ENCODE measurements at places on chromosomes 13 and 19.

DNA sequence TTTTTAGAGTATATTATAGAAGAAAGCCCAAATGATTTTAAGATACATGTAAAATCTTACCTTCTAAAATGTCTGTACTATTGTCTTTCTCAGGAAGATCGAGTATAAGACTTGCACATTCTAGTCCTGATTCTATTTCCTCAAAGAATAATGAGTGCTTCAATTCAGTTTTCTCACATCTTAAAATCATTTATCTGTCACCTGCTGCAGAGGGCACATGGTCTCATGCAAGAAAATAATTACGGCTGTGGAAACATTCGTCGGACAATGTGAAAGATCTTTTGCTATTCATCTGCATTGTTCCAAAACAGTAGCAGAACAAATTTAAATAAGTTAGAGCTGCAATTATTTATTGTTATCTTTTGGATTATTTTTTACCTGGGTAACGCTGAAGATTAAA lies 1403.5 kb downstream of the PCDH9 start:
- no peak for DNase-seq

GRCh38 chr19:58170860-58171259 lies 12.0 kb upstream of the ZNF274 start:
- no peak for DNase-seq

- no peak for DNase-seq
Observed at GRCh38 chr19:28631961-28632360, 581.0 kb downstream of the UQCRFS1 start.

DNA sequence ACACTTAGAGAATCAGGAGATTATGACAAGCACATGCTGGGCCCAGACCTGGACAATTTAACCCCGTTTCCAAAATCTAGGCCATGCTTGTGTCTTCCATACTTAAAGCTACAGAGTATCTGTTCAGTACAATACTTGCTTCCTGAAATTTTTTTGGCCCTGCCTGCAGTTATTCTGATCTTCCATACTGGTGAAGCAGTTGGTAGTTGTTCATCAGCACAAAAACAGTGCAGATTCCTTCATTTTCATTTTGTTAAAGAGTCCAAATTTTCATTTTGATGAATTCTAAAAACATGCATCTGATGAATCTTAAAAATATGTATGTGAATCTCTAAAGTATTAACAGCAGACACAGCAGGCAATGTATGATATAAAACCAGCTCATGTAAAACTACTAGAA lies 49.2 kb downstream of the POLR1D start:
- no peak for DNase-seq

DNA sequence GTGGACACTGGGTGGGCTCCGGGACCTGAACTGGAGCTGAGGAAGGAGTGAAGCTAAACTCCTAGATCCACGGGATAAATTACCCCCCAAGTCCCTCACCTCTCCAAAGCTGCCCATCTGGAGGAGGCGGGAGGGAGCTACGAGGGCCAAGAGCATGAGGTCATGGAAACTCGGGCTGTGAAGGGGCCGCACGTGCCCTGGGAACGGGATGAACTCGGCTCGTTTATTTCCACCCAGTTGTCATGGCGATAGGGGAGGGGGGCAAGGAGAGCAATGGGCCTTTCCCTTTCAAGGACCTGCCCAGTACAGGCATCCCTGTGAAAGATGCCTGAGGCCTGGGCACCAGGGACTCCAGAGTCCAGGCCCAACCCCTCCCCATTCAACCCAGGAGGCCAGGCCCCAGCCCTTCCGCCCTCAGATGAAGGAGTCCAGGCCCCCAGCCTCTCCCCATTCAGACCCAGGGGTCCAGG lies 3.8 kb downstream of the PPP1R12C start:
- DNase-seq = peak; percentile 44

DNA sequence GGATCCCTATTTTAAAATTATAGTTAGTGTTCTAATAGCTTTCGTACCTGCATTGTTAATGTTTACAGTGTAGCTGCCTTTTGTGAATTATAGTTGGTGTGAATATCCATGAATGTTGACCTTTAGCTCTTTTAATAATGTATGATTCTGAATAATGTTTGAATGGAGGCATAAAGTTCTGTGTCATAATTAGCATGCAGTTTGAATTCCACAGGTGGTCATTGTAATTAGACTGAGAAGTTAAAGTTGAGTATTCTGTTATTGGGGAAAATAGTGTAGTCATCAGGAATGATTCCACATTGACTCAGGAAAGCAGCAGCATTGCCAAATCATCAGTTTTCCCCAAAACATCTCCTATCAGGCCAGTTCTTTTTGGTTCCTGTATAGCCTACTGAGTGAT lies 12.1 kb downstream of the GPR18 start:
- DNase-seq = no peak

- no peak for DNase-seq
Observed at GRCh38 chr19:2242092-2242537, 5.5 kb downstream of the SF3A2 start.

DNA sequence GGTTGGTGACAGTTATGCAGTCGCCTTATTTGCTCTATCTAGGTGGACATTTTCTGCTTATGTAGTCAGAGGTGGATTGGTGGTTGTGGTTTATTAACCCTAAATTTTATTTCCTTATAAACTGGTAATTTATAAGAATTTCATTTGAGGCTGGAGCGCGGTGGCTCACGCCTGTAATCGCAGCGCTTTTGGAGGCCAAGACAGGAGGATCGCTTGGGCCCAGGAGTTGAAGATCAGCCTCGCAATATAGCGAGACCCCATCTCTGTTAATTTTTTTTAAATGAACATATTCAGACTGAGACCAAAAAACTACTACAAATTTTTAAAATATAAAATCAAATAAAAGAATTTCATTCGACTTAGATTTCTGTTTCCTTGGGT lies 810 bp downstream of the ZNF627 start:
- DNase-seq = no peak

GRCh38 chr13:111941845-111942447 lies 125.0 kb upstream of the SOX1 start:
- no peak for DNase-seq

GRCh38 chr13:109384491-109385241 lies 401.7 kb downstream of the IRS2 start:
- DNase-seq = peak; percentile 91

GRCh38 chr13:50882816-50883435 lies 26.7 kb upstream of the RNASEH2B start:
- no peak for DNase-seq

- no peak for DNase-seq
Observed at GRCh38 chr13:34722922-34723321, 219.1 kb upstream of the NBEA start.

DNA sequence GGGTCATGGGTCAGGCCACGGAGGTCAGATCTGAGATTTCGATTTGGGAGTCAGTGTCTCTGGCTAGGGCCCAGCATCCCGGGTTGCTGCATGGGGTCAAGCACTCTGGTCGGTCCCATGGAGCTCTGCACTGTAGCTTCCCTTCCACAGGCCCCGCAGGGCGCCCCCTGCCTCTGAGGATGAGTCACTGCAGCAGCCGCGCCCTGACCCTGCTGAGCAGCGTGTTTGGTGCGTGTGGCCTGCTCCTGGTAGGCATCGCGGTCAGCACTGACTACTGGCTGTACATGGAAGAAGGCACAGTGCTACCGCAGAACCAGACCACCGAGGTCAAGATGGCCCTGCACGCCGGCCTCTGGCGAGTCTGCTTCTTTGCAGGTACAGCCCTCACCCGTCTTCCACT lies 3.6 kb downstream of the CACNG7 start:
- DNase-seq = no peak

DNA sequence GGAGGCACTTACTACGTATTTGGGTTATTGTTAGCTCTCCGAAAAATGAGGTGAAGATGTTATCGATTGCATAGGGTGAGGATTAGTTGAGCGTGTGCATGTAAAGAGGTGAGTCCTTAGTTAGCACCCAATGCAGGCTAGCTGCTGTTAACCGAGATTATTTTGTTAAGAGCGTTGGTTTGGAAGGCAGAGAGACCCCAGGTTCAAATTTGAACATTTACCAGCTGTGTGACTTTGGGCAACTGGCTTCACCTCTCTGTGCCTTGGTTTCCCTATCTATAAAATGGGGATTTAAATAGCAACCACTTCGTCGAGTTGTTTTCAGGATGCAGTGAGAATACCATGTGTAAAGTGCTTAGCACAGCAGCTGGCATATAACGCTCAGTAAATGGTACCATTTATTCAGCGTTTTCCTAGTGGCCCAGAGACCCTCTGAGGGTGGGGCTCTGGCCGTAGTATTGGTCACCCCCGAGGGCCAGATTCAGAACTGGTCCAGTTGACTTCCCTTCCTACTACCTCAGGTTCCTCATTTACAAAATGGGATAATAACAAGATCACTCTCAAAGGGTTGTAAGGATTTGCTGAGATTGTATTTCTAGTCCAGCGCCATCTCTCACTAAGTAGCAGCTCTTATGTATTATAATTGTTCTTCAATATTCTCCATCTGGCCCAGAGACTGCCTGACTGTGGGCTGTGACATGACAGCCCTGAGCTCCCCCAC lies 887 bp downstream of the SIPA1L3 start:
- DNase-seq = no peak

DNA sequence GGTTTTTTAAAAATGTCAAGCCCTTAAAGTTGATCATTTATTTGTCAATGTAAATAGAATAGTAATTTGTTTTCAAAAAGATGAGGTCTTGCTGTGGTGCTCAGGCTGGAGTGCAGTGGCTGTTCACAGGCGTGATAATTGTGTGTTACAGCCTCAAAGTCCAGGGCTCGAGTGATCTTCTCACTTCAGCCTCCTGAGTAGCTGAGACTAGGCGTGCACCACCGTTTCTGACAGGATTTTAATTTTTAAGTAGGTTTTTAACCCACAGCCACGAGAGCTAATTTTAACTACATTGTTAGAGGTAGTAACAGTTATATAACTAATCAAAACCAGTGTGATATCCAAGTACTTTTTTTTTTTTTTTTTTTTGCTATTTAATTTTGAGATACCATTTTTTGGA lies 43.1 kb downstream of the CNMD start:
- no peak for DNase-seq

- no peak for DNase-seq
Observed at GRCh38 chr13:29427937-29428309, 167.6 kb downstream of the SLC7A1 start.

GRCh38 chr13:43546251-43546650 lies 240.5 kb downstream of the ENOX1 start:
- DNase-seq = no peak

DNA sequence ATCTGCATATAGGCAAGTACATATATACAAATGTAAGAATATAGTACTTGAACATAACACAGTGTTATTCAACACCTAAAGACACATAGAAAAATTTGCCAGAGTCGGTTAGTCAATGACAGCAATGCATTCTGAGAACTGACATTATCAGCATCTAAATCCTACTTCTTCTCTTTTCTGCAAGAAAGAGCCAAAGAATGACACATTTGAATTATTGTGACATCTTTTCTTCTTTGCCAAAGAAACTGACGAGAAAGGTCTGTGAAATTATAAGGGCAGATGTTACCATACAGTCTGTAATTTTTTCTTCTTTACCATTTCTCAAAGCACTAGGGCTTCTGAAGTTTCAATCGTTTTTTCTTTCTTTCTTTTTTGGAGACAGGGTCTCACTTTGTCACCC lies 350.9 kb upstream of the NBEA start:
- DNase-seq = no peak

- DNase-seq = no peak
Observed at GRCh38 chr19:7808108-7808507, 21.9 kb upstream of the EVI5L start.

- peak; percentile 68 for DNase-seq
Observed at GRCh38 chr19:510606-511100, 3.4 kb downstream of the TPGS1 start.

GRCh38 chr13:41631296-41631965 lies 174.1 kb downstream of the RGCC start:
- DNase-seq = no peak

- peak; percentile 72 for DNase-seq
Observed at GRCh38 chr13:99687723-99688397, 186.6 kb downstream of the TM9SF2 start.

GRCh38 chr13:95924389-95924994 lies 128.7 kb downstream of the UGGT2 start:
- DNase-seq = peak; percentile 36

GRCh38 chr19:33226550-33227241 lies 1.0 kb upstream of the SLC7A10 start:
- DNase-seq = no peak

DNA sequence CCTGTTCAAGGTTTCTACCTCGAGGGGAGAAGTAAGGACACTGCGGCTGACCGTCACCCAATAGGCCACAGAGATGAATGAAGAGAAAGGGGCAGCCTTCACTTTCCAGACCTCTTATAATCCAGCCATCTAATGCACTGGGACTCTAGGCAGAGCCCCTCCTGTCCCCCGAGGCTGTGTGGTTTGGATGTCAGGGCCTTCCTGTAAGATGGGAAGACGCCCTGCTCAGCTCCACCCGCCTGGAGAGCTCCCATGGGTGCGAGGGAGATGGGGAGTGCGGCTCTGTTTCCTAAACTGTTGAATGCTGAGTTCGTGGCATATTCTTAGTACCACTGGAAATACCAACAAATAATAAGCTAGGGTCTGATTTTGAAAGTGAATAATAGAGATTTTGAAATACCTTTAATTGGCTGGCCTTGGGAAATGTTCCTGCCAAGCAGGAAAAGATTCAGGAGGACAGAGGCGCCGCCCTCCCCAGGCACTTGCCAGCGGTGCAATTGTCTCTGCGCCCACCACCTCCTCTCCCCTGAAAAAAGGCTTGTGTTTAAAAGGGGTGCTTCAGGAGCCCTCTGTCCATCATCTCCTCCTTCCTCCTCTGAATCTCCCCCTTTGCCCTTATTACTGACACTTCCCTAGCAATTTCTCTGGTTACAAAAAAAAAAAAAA lies 85.4 kb upstream of the GPR183 start:
- DNase-seq = no peak

- DNase-seq = no peak
Observed at GRCh38 chr19:56837492-56838023, 3.0 kb downstream of the PEG3 start.

DNA sequence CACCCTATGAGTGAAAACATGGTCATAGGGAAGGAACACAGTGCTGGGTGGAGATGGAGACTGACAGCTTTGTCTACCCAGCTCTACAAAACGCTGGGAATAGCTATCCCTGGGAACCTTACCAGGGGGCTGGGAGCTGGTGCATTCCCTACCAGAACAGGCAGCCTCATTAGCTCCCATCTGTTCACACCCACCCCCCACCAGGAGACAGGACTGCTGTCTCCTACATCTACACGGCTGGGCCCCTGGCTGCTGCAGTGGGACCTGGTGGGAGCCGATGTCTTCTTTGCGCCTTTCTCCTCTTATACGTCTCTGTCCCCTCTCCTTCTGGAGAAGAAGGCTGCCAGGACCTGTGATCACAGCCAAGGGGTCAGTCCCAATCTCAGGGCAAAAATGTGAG lies 90.8 kb downstream of the UQCRFS1 start:
- no peak for DNase-seq
